ENCODE measurements at places on chromosomes 11 and 22. TPM values are rescaled to one million over a fixed set of nuclear protein-coding genes. Genes with fewer than 3 reads are reported as not detected.

Gene LDHA
- 2,567 TPM for total RNA-seq

Gene MMP27
- total RNA-seq: not detected

Gene GGTLC2
- not detected for total RNA-seq

Gene TFIP11
- 43.2 TPM for total RNA-seq

Gene LINC01488
- not detected for total RNA-seq

Gene ENTHD1
- not detected for total RNA-seq

Gene LSP1
- not detected for total RNA-seq

Gene TCN2
- total RNA-seq: 1.3 TPM

Gene EFCAB6
- 1.1 TPM for total RNA-seq

Gene C11orf16
- not detected for total RNA-seq

Gene UBE4A
- total RNA-seq: 71.1 TPM

Gene OSM
- total RNA-seq: not detected

Gene SAMM50
- 60.0 TPM for total RNA-seq

Gene SLC15A3
- total RNA-seq: 1.9 TPM

Gene GAB2
- 5.9 TPM for total RNA-seq

Gene RAB36
- total RNA-seq: 2.5 TPM

Gene MRPL11
- 39.2 TPM for total RNA-seq

Gene SLC25A1
- total RNA-seq: 46.1 TPM

Gene CD44
- total RNA-seq: 341 TPM

Gene IGF2
- 2.3 TPM for total RNA-seq

Gene CRYBB3
- not detected for total RNA-seq

Gene POU2F3
- total RNA-seq: not detected

Data from IMR-90 (cell line).